Pericardium fibroblast (primary cell): ENCODE measurements at places on chromosomes 11 and 22. TPM values are rescaled to one million over a fixed set of nuclear protein-coding genes. Genes with fewer than 3 reads are reported as not detected.

The TYR gene
- total RNA-seq, result not detected in 2 replicates

The PYGM gene
- total RNA-seq, result 5.4 and 15.3 TPM in 2 replicates

The RIC3 gene
- total RNA-seq, result not detected in 2 replicates

The CHRM4 gene
- total RNA-seq, result 0.12 TPM in 1 of 2 replicates, not detected in the other

The SLC25A17 gene
- total RNA-seq, result 8.5 and 21.6 TPM in 2 replicates

The CYP2D6 gene
- total RNA-seq, result 2.3 TPM in 1 of 2 replicates, not detected in the other

The OR51E1 gene
- not detected in 2 replicates for total RNA-seq

The NOX4 gene
- total RNA-seq, result 0.12 and 3.8 TPM in 2 replicates
